ENCODE measurements at places on chromosomes 2 and 18.
A peak's percentile ranks its signal among the peaks of the same experiment; 100 is the strongest.

DNA sequence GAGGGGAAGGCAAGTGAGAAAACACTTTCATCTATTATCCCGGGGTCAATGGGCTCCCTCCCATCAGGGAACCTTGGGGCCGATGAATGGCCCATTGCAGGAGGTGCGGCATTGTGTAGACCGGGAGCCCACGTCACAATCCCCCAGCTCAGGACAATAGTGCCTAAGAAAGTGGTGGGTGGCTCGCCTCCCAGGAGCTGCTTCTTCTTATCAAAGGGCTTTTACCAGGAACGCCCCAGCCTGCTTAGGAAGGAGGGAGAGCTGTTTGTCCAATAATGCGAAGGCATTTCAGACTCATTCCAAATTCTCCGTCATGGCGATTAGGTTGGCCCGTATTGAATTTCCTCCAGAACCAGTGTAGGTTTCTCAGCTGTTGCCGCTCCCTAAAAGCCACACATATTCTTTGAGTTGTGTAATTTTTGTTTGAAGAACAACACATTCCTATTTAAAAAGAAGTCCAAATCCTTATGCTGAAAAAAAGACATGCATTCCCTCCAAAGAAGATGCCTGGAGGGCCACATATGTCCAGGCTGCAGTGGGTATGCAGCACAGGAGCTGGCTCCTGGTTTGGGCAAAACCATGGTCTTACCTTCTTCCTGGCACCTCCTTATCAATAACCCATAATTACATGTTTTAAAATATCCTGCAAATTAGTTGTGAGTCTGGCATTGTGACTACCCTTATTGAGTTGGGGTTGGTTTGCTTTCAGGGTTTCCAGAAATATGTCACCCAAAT is 264.7 kb downstream of the MYCN start:
- peak; percentile 32 for DNase-seq

GRCh38 chr2:62919041-62919440 is 131.6 kb upstream of the OTX1 start:
- DNase-seq = no peak

DNA sequence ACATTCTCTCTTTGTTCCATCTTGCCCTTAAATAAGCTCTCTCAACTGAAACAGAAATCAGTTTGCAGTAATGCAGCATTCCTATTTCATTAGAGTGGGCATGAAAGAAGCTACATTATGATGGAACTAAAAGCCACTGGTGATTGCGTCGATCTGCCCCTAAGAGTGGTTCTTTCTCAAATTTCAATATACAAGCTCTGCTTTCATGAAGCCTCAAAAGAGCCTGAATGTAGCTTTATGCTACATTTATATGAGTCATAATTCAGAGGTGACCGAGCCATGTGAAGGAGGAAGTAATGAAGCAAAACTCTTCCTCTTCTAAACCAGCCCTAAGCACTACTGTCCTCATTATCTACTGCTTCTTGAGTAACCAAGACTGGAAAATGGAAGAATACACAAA is 64.8 kb upstream of the CYTIP start:
- peak; percentile 18 for DNase-seq

DNA sequence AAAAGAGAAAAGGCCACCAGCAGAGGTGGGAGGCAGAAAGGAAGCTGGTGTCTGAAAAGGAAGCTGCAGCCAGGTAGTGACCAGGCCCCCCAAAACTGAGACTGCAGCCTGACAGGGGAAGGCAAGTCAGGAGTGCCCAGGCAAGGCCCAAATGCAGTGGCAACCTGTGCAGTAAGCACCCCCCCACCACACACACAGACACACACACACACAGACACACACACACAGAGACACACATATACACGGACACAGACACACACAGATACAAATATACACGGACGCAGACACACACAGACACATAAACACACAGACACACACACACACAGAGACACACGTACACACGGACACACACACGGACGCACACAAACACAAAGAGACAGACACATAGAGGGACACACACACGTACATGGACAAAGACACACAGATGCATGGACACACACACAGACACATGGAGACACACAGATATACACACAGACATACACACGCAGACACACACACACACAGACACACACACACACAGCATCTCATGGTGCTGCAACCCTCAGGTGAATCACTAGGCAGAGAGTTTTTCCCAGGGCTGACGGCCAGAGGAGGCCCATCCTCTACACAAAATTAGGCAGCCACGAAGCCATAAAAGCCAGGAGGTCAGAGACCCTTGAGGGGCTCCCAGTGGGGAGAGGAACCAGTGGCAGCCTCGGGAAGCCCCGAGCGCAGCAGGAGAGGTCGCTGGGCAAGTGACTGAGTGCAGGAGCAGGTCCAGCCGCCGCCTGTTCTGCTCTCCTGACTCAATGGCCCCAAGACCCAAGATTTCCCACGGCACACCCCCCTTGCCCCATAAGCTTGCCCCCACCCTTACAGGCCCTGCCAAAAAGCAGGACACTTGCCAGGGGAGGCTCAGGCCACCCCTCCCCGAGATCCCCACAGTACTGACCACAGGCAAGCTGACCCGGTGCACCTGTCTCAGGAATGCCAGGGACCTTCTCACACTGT is 6.3 kb downstream of the SDC1 start:
- DNase-seq = peak; percentile 50

DNA sequence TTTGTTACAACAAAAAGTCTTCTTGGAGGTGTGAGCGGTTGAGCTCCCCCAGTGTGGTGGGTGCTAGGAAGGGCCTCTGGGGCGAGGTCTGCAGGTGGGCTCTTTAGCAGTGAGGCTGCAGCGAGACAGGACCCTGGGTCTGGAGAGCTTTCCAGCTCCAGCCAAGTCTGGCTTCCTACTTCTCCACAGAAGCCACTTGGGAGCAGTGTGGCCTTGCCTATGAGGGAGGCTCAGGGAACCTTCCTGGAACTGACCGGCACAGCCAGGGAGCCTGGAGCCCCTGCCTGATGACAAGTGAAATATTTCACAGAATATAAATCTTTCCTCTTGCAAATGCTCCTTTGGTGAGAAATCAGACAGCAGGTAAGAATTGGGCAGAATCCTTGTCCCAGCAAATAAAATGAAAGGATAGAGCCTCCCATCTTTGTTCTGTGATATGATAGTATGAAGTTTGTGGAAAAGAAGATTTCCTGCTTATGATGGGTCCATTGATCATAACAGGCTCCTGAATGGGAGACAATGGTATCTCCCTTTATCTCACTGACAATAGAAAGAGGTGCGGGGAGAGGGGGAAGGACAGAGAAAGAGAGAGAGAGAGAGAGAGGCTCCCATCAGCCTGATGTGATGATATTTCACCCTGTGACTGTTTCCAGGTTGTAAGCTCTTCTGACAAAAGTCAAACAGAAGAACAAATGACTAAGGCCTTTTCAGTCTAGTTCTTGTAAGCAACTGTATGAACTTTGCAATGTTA is 289.8 kb upstream of the SPRED2 start:
- DNase-seq = peak; percentile 48

DNA sequence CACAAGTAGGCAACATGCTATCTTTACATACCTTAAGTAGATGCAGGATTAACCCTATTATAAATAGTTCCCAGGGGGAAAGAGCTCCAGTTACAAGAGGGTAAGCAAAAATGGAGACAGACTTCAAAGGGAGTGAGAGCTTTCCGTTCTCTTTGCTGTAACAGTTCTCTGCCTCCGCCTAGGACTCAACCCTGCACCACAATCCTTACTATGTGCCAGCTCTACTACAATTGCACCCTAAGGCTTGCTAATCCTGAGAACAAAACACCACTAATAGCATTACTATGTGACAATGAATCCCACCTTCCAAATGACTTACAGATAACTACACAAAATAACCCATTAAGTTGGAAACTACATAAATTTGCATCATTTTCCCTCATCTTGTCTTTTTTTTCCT is 7.7 kb downstream of the ZBTB14 start:
- no peak for DNase-seq

GRCh38 chr2:71500426-71501079 is 47.2 kb downstream of the DYSF start:
- DNase-seq = no peak

- DNase-seq = no peak
These were observed 205.6 kb downstream of the TMEM182 start for GRCh38 chr2:102967451-102967850.

DNA sequence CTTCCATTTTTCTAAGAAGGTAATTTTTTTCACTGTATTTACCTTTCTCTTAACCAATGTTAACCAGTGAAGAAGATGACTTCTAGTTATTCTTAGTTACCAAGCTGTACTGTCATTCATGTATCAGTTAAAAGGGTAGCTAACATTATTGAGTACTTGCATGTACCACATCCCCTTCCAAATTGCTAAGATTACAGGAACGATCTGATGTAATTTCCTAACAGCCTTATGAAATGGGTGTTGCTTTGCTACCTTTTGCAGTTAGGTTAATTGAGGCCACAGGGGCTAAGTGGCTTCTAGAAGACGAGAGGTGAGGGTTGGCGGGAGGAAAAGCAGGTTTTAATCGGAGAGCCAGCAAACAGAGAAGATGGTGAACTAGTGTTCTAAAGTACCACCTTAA is 1.8 kb upstream of the SULT6B1 start:
- no peak for DNase-seq
